Activated naive CD4-positive, alpha-beta T cell (primary cell): ENCODE measurements at places on chromosomes 7 and 10.

DNA sequence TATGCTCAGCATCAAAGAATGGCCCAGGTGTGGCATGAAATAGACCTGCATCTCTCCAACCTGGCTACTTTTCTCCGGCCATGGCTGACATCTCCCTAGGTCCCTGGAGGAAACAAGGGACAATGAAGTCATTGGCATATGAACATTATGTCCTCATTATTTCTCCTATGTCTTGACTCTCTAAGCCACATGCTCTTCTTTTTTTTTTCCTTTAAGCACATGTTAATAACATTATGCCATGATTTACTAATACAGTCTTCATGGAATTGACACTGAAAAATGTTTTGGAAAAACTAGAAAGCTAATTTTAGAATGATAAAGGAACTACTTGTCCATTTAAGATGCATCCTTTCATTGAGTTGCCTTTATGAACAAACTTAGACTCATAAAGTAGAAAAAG, 628.9 kb downstream of the TNS3 start:
- no peak for DNase-seq

GRCh38 chr7:107661865-107662379, 1.3 kb downstream of the SLC26A4 start:
- DNase-seq: no peak

- DNase-seq: no peak
These were observed 81.8 kb downstream of the NT5C2 start for GRCh38 chr10:103111031-103111917.

- no peak for DNase-seq
These were observed 4.7 kb downstream of the LRWD1 start for GRCh38 chr7:102469351-102469971.

GRCh38 chr10:44674536-44675386, 236.4 kb upstream of the TMEM72 start:
- DNase-seq: no peak

DNA sequence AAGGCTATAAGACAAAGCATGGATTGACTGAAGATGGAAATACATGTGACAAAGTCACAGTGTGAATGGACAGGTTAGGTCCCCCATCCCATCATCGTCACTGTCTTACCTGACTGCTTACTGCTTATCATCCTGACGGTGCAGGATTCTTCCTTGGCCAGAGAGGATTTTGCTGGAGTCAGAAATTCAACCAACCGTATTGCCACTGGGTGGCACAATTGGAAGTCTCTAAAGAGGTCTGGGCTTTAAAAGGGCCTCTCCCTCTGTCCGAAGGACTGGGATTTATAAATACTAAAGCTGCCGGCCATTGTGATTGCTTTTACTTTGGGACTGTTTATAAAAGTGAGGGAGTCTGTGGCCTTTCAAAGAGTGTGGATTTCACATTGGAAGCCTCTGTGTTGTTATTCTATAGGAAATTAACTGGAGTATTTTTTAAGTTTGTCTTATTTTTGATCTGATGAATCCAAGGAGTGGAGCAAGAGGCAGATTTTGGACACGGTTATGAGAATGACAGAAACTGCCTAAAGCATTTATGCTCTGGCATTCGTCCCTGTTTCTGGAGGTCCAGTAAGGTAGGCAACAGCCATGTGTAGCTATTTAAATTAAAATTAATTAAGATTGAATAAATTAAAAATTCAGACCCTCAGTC, 113.3 kb upstream of the CREB5 start:
- no peak for DNase-seq

- DNase-seq: no peak
These were observed 17.5 kb downstream of the FAM171A1 start for GRCh38 chr10:15353471-15354017.

DNA sequence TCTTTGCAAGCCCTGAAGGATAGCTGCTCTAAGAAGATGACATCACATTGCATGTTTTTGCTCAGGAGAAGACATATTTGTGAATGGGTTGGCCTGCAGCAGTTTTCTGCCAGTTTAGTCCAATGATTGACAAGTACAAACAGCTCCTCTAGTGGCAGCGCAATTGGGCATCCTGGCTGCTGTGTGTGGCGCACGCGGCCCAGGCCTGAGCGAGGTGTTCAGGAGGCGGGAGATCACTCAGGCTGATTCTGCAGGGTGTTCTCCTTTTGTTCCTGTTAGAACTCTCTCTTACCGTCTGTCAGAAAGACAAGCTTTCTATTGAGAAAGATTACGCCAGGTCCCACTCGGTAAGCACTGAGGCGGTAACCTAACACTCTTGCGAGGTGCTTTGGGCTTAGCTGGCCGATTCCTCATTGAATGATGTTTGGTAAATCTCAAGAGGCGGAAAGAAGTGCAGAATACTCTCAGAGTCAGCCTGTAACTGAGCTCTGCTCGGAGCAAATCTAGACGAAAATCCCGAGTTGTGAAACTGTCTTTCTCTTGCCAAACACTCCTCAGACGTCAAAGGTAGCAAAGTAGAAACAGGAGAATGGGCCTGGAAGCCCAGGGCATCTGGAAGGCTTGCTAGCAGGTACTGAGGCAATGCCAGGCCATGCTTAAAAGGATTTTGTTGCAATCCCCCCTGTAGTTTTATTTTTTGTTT, 219.2 kb upstream of the BMPER start:
- no peak for DNase-seq

DNA sequence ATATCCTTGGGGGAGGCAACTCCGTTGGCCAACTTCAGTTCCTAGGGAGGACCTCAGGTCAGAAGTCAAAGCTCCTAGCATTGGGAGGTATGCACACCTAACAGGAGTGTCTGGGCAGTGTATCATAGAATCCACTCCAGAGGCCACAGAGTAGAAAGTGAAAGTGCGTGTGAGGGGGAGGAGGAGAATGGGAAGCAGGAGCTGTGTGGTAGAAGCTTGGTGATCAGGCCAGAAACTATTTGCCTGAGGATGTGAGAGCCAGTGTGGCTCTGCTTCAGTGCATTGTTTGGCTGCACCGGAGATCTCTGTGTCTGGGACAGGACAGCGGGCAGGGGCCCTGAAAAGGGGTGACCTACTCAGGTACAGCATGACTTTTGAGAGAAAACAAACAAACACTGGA, 557.4 kb upstream of the VSTM2A start:
- DNase-seq: no peak

GRCh38 chr10:125190946-125191345, 30.6 kb upstream of the CTBP2 start:
- DNase-seq: no peak

GRCh38 chr7:147664541-147664940, 926.0 kb upstream of the C7orf33 start:
- DNase-seq: no peak

DNA sequence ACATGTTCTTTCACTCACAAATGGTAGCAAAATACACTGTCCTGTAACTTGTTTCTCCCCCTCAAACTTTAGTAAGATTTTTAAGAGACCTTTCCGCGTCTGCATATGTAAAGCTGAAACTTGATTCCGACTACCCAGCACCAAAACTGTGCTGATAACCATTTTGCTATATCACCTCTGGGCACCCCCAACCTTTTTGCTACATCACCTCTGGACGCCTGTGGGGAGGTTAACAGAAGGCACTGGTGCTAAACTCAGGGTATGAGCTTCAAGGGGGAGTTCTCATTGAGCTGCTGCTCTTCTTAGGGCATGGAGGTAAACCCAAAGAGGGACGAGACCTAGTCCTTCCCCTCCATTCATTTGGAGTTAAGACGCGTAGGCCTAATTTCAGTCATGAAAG, 67.6 kb upstream of the NFE2L3 start:
- no peak for DNase-seq

DNA sequence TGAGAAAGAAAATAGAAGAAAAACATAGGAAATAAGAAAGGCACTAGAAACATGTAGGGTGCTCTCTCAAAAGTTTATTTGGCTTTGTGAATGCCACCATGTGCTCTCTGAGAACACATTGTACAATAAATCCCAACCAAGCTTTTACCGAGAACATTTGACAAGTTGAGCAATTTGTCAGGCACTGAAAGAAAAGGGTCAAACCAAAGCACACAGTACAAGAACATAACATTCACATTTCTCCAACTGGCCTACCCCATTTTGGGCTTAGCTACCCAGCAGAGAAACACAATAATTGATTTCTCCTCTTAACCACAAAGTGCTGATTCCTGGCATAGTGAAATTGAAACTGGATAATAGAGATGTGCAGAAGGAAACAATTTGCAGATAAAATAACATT, 69.2 kb upstream of the SLC39A12 start:
- DNase-seq: no peak

- no peak for DNase-seq
These were observed 168.9 kb upstream of the ASAH2 start for GRCh38 chr10:50420196-50420595.

DNA sequence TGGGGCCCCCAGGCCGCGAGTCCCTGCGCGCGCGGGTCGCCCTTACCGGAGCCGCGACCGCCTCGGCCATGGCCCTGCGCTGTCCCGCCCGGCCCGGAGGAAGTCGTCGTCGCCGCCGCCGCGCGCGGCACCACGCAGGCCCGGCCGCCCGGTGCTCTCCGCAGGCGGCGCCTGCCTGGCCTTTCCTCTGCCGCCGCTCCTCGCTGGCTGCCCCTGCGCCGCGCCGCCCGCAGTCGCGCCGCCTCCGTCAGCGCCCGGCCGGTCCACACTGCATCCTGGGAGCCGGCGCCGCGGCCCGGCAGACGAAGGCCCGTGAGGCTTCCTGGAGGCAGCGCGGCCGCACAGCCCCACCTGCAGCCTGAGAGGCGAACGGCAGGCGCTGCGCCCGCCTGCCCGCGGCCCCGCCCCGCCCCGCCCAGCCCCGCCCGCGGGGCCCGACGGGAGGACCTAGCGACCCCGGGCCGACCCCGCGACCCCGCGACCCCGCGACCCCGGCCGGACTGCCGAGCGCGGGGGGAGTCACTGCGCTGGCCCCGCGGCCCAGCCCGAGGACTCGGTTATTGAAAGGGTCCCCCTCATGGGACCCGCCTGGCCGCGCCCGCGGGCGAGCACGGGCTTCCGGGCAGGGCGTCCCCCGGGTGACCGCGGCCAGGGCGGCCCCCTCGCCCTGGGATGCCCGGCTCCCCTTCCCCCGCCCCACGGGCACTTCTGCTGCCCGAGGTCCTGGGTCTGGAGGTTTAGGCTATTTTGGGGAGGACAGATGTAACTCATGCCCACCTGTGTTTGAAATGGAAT, at the start of gene ZNF746:
ZNF746 (minus strand) TSS at position 343 of the 795 bp plus-strand sequence; CDS start at position 70, 273 bp downstream.
- DNase-seq: peak; percentile 70

DNA sequence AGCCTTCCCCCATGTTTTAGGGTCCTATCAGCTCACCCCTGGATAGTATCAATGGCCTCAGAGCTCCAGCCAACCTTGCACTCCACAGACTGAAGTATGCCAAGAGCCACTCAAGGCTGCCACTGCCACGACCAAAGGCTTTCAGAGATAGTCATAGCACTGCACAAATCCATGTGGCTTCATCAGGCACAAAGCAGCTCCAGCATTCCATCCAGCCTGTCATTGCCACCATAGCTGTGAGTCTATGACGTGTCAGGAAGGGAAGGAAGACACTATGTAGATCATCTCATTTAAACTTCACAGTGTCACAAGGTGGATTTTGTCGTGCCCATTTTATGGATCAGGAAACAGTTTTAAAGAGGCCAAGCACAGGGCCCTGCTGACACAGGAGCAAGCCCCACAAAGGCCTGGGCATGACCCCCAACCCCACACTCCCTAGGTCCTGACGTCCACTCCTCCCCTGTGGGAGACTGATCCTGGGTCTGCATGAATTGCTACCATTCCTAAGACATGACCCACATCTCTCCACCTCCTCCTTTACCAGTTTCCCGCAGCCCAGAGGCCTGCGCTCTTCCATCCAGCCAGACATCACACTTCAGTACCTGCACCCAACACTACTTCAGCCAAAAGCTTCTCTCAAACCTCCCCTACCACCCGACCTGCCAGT, 119.4 kb downstream of the DIP2C start:
- DNase-seq: no peak

GRCh38 chr7:128005117-128005516, 26.1 kb downstream of the LRRC4 start:
- no peak for DNase-seq

DNA sequence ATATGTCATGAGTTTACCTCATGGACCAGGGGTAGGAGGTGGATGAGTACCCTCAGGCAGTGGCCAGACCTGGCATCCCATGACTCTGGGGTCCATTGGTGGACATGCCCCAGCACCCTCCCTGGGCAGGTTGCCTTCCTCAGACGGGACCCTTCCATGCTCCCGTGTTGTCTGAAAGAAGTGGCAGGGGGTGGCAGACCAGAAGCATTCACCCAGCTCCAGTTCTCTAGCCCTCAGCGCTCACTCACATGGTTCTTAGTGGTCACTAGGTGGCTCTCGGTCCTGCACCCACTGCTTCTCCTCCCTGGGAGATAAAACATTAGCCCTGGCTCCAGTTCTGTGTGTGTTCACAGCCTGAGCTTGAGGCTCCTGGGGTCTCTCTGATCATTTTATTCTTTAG, 6.0 kb downstream of the RBP3 start:
- no peak for DNase-seq

GRCh38 chr10:6988654-6989053, 408.6 kb upstream of the PRKCQ start:
- no peak for DNase-seq

DNA sequence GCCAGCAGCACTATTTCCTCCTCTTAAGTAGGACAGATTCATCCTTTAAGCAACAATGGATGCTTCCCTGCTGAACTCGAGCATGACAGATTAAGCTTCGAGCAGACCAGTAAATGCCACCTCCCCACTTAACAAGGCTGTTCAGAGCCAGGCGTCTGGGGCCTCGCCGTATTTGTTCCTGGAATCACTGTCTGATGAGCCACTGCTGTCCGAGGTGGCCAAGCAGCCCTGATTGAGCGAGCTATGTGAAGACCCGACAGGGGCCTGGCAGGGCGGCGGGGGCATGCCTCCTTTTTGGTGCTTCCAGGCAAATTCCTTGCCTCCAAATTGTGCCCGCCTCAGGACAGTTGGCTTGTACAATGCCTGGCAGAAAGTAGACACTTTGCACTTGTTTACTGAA, 862.6 kb downstream of the NRG3 start:
- DNase-seq: no peak

- DNase-seq: no peak
These were observed 29.0 kb upstream of the EIF5AL1 start for GRCh38 chr10:79483299-79483698.

DNA sequence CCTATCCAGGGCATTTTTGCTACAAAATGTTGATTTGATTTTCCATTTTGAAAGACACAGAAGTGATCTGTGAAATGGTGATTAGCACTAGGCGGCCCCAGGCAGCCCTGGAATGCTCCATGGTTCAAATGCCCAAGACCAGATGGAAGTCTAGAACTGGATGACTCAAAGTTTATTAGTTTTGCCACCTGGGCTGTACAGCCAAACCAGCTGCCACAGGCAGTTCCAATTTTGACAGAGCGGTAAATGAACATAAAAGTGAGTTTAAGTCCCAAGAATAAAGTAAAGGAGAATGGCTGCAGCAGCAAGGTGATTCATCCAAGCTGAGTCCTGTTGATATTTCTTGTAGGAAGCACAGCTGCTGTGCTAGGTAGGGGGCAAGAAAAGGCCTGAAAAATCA, 180.5 kb downstream of the SUGCT start:
- no peak for DNase-seq

GRCh38 chr10:61975391-61975932, 74.0 kb downstream of the ARID5B start:
- no peak for DNase-seq

GRCh38 chr10:82171899-82172298, 296.9 kb downstream of the NRG3 start:
- DNase-seq: no peak

- DNase-seq: no peak
These were observed 484.5 kb upstream of the ZMIZ1 start for GRCh38 chr10:78584266-78584665.

- no peak for DNase-seq
These were observed 1.3 kb downstream of the ABCB1 start for GRCh38 chr7:87599336-87599735.
